ENCODE measurements at places on chromosomes 16 and 17. TPM values are rescaled to one million over a fixed set of nuclear protein-coding genes. Genes with fewer than 3 reads are reported as not detected.

DNA sequence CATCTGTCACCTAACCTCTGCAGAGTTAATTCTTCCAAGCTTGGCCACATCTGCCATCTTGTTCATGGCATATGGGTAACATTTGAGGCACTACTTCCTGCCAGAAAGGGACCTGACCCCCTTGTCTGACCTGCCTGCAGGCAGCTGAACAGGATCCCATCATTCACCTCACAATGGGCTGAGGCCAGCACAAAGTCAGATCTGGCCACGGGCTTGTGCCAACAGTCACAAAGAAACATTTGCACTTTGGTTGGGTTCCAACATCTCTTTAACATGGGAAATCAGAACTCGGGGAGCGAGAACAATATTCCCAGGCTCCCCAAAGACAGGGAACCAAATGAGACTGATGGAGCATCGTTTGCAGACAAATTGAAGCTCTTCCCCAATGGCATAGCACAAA is 116.1 kb downstream of the XYLT1 start:
- DNase-seq = no peak

DNA sequence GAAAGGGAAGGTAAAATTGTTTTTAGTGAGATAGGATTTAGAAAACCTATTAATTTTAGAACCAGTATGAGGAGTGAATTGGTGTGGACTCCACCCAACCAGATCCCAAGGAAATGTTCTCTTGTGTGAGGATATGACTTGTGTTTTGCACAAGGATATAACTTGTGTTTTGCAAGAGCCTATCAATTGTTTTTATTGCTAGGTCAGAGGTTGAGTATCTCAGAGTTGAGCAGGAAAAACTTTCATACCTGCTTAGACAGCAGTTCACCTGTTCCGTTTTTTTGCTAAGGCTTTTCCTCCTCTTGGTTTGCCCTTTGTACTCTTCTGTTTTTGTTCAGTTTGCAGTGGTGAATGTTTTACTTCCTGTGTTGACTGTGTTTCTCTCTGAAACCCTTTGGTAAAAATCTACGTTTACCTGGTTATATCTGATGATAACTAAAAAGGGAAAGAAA is 5.1 kb downstream of the NBR1 start:
- DNase-seq = no peak

- DNase-seq = no peak
Observed at GRCh38 chr17:10208604-10209193, 10.3 kb upstream of the GAS7 start.

- DNase-seq = no peak
Observed at GRCh38 chr17:30346221-30346795, 12.5 kb upstream of the TMIGD1 start.

- peak; percentile 84 for DNase-seq
Observed at GRCh38 chr16:3013491-3013951, 798 bp downstream of the CLDN9 start.

GRCh38 chr16:86951831-86952598 is 365.2 kb downstream of the C16orf95 start:
- no peak for DNase-seq

DNA sequence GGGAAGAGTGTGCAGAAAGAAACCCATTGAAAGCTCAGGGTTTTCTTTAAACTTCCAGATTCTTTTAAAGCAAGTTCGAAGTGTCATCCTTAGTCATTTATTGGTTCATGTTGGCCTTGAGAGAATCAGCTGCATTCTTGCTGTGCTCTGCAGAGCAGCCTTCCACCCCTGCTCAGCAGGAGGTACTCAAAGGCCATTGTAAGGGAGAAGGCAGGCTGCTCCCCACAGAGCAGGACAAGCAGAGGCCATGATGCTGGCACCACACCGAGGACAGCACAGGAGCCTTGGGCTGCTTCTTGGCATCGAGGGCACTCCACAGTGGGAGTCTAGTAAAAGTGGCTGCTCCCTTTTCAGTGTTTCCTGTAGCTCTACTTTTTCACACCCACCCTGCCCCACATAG is 29.6 kb downstream of the NMT1 start:
- DNase-seq = no peak

DNA sequence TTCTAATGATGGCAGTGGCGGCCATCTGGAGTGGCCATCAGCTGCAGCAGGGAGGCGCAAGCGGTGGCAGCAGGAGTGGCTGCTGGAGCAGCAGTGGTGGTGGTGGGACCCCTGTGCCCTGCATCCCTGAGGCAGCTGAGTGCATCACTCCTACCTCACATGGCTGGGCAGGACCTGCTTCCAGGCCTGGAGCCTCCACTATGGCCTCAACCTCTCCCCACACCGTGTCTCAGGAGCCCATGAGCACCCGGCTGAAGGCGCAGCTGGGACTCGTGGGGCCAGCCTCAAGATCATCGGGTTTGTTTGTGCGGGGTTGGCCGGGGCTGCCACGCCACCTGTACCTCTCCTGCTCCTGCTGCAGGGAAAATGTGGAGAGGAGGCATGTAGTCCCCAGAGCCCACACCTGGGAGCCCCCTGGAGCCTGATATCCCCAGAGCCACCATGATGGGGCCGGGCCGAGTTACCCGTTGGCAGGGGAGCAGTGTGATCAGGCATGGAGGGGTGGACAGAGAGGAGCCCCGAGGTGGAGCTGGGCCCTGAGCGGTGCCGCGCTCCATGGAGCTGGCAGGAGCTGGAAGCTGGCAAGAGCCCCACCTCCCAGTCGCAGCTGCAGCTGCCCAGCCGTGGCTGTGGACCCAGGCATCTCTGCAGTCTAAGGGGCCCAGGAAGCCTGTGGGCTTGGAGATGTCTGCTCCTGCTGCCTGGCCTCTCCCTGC is 16.7 kb downstream of the RHOT1 start:
- DNase-seq = no peak

DNA sequence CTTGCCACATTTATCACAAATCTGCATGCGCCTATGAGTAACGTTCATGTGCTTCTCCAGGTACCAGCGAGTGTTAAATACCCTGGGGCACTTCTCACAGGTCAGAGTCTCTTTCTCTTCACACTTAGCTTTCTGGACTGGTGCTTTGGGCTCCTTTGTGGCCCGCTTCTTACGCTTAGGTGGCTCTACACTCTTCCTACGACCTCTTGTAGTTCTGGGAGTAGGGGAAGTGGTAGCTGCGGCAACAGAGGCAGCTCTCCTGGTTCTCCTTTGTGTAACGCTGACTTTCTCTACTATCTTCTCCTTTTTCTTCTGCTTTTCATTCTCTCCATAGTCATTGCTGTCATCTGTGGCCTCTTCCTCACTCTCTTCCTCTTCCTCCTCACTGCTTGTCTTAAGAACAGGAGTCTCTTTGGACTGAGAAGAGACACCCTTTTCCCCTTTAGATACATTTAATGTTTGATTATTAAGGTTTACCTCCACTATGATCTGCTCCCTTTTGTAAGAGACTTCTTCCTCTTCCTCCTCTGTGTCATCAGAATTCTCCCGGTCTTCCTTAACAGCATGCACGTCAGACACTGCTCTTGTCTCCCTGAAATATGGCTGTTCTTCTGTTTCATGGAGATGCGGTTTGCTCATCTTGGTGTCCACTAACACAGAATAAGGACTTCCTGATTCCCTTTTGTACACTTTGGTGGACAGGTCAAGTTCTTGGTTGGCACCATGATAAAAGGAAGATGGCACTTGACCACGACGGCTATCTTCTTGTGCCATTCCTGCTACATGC is 45.0 kb downstream of the ZNF652 start:
- DNase-seq = no peak

DNA sequence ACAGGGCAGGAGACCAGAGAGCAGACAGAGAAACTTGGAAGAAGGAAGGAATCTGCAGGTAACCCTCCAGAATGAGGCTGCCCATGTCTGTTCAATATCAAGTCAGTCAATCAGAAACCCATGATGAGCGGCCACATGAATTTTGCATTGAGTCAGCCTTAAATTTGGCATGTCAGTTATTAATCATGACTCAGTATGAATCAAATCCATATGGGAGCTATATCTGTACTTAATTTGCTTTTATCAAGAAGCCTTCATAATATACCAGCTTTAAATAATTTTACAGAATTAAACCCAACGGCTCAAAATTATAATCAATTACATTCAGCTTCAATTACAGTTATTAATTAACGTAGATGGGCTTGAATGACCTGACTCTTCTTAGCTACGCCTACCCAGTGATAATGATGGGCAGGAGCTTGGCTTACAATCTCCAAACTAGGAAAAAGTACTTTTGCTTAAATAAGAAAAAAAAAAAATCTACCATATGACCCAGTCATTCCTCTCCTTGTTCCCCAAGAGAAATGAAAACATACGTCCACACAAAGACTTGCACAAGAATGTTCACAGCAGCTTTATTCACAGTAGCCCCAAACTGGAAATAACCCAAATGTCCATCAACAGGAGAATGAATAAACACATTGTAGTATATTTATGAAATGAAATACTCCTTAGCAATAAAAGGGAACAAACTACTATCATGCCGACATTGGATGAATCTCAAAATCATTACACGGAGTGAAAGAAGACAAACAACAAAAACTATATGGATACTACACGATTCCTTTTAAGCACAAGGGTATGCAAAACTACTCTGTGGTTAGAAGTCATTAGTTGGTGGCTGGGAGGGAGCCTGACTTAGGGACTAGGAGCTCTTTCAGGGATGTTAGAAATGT is 48.6 kb downstream of the SLC39A11 start:
- DNase-seq = no peak

- DNase-seq = no peak
Observed at GRCh38 chr17:63497708-63498483, 21.0 kb downstream of the ACE start.

DNA sequence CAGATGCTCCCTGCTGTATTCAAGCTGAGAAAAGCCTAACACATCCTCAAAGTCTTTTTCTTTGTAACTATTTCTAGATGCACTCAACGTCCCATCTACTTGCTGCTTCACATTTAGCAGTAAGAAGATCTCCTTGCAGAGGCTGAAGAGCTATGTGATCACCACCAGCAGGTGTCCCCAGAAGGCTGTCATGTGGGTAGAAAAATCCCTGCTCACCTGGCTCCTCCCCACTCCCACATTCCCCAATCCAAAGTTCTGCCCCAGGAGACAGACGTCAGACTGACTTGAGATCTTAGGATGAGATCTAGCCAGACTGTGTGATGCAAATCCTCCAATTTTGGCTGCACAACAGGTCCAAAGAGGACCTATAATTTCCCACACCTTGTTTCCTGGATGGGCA is 1.1 kb downstream of the CCL13 start:
- DNase-seq = no peak

GRCh38 chr16:61813339-61813738 is 222.9 kb downstream of the CDH8 start:
- no peak for DNase-seq

DNA sequence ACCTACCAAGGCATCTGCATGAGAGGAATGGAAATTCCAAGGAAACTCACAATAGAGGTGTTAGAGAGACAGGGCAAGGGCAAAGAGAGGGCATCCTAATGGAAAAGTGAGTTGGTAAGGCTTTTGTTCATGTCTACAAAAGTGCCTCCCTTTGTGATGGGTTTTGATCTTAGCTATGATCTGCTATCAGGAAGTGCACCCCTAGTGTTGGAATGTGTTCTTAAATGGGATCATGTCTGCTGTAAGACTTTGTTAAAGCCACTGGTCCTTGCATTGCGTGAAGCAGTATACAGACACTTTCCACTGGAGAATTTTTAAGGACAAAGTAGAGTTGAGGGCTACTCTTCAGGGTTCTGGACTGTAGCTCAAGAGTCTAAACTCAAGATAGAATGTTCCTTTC is 92.0 kb downstream of the MAP2K6 start:
- no peak for DNase-seq

DNA sequence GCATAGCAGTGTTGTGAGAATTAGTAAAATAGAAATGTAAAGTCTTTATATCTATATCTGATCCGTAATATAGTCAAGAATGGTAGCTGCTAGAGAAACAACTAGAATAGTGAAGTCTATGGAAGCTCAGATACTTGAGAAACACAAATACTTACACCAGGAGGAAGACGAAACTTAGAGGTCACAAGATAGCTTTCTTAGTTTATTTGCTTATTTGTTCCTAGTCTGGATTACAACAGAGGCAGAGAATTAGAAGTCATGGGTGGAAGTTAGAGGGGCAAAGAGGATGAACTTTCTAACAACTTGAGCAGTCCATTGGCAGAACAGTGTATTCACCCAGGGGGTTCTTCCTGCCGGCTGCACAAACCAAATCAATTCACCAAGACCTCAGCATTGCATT is 13.9 kb downstream of the GNGT2 start:
- DNase-seq = no peak

- no peak for DNase-seq
Observed at GRCh38 chr17:4499431-4500190, 930 bp downstream of the SPNS2 start.

GRCh38 chr17:79622776-79623175 is 11.9 kb upstream of the RBFOX3 start:
- DNase-seq = peak; percentile 17

DNA sequence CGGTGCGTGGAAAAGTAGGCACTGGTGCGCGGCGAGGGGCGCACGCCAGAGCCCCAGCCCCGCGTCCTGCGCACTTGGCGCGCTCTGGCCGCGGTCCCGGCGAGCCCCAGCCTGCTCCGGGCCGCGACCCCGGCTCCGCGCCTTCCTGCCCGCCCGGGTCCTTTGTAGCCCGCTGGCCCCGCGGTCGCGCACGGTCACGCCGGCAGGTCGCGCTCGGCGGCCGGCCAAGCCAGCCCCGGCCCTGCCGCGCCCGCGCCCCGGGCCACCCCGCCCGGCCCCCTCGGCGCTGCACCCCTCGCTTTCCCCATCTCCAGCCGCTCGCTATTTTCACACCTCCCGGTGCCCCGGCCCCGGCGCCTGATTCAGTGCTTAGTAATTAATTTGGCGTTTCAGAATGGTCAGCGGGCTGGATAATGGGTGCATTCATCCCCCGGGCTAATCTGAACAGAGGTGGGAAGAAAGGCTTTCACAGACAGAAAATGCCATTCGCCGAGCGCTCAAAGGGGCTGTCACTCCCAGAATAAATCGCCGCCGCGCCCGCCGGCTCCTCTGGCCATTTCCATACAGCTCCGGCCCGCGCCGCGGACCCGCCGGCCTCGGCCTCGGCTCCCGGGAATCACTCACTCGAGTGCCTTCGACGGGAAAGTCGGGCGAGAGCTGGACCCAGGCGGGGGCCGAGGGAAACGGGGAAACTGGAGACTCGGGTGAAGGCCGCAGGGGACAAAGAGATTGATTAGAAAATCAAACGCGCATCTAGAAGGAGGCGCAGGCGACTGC is 17.8 kb upstream of the NTN1 start:
- DNase-seq = no peak

GRCh38 chr17:35912339-35912912 is 18.1 kb downstream of the RDM1 start:
- DNase-seq = no peak

GRCh38 chr17:45315648-45316433 is 979 bp downstream of the MAP3K14 start:
- DNase-seq = no peak

CLEC18B gene
- total RNA-seq = not detected

LUC7L gene
- 24.2 TPM for total RNA-seq

TP53TG3 gene
- not detected for total RNA-seq

ZMYND15 gene
- 0.70 TPM for total RNA-seq

NHLRC4 gene
- 0.28 TPM for total RNA-seq

CCL16 gene
- total RNA-seq = 39.9 TPM

OMG gene
- 0.29 TPM for total RNA-seq

NACA2 gene
- not detected for total RNA-seq

PTGES3L gene
- total RNA-seq = not detected

CCL4L2 gene
- total RNA-seq = not detected

METRN gene
- 35.7 TPM for total RNA-seq

HIGD1B gene
- not detected for total RNA-seq

TMC5 gene
- total RNA-seq = not detected

SCNN1G gene
- not detected for total RNA-seq
